ENCODE measurements at places on chromosomes 7 and 10. TPM values are rescaled to one million over a fixed set of nuclear protein-coding genes. Genes with fewer than 3 reads are reported as not detected.

The HOXA10 gene
- not detected for total RNA-seq

The FRMD4A gene
- total RNA-seq = 28.4 TPM

The TLX1 gene
- total RNA-seq = not detected

The ADAM8 gene
- total RNA-seq = 1.2 TPM

The TRIL gene
- total RNA-seq = 0.84 TPM

The MINPP1 gene
- total RNA-seq = 27.7 TPM

The CELF2 gene
- 1.7 TPM for total RNA-seq

The PKD2L1 gene
- total RNA-seq = not detected

The NUTM2B gene
- 0.89 TPM for total RNA-seq

The SVOPL gene
- total RNA-seq = not detected

The SPACDR gene
- 2.7 TPM for total RNA-seq

The SLC26A4 gene
- 0.74 TPM for total RNA-seq

The SYCE1 gene
- total RNA-seq = not detected

The TMEM213 gene
- total RNA-seq = not detected

The CPA2 gene
- not detected for total RNA-seq
